ENCODE measurements at places on chromosomes 6 and 20.

DNA sequence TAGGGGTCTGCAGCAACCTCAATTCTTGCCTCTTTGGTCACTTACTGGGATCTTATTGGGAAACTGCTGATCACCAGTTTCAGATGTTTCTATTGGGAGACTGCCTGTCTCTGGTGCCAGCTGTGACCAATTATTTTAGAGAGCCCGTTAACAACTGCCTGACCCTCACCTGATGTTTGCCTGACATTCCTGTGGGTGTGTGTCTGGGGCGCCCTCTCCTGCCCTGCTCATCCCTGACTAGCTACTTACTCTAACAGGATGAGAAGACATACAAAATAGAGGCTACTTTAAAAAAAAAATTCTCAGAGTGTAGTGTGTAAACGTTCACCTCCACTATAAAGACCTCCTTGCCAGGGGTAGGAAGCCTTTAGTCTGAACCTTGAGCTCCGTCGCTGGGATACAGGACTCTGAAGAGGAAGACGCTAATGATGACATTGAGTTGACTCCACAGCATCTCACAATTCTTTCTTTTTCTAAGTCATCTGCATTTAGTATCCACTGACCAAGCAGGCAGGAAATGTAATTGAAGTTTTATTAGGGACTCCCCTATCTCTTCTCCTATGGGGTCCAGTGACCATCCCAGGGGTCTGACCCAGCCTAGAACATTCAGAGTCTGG lies 54.6 kb upstream of the DDR1 start:
- no peak for DNase-seq

GRCh38 chr20:19026901-19027644 lies 185.4 kb upstream of the SLC24A3 start:
- no peak for DNase-seq

DNA sequence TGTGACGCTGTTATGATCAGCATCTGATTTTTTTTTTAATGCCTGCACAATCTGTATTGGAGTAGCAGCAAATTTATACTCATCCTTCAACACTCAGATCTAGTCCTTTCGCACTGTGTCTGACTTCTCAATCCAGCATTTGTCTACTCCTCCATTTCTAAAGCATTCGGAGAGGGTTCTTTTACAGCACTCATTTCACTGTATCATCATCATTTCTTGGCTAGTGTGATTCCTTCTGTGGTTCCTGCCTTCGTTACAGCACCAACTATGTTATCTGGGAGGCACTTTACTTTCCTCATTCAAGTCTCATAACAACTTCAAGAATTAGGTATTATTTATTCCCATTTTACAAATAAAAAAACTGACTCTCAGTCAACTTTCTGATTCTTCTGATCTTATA lies 18.0 kb downstream of the NUDT3 start:
- no peak for DNase-seq

DNA sequence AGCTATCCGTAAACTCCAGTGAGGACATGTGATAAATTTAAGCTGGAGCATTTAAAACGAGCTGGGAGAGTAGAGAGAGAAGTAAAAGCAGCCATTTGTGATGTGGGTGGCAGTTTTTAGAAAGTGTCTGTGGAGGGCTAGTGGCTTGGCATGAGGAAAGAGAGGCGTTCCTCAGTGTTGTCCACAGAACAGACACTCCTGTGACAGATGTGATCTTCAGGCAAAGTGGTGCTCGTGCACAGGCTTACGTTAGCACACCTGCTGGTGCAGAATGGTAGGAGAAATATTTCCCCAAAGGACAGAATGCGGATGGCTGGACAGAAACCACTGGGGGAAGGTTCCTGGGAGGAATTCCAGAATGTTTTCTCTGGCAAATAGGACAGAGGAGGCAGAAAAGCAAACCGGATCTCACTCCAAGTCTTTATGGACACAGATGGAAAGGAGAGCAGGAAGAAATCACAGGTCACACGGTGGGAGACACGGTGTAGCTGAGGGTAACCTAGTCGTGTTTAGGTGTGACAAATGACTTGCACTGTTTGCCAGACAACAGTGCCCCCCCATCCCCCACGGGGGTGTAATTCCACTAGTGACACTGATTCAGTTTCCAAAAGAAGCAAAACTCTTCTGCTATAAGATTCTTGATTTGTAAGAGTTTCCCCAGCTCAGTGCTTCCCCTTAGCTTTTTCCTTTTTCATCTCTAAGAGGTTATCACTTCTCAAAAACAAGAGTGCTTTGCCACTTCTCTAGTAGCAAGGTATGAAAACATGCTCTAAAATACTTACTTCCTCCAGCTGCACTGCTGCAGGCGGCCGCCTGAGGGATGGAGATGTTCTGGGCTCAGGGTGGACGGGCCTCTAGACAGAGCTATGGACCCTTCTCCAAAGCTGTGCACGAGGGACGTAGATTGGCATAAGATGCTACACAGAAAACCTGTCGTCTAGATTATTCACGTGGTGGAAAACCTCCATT lies 293.2 kb downstream of the QKI start:
- no peak for DNase-seq

GRCh38 chr6:129454488-129454887 lies 255.5 kb downstream of the ARHGAP18 start:
- no peak for DNase-seq

- DNase-seq, result no peak
These were observed 123.2 kb downstream of the HACE1 start for GRCh38 chr6:104736545-104736944.

DNA sequence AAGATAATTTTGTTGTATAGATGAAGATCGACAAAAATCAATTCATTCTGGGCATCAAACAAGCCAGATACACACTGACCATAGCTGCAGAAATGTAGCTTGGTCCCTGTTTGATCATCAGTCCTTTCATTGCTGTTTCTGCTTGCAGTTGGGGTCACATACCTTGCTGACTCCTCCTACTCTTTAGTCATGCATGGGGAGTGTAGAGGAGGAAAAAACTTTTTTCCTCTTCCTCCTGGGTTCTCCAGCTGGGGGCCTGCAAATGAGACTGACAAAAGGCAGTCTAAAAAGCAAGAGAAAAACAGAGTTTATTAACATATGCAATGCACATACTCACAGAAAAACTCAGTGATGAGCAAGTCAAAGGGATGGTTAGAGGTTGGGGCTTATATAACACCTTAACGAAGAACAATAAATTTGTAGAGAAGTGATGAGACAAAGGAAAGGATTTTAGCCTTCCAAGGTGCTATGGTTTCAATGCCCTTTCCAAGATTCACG lies 105.8 kb downstream of the QRSL1 start:
- no peak for DNase-seq

DNA sequence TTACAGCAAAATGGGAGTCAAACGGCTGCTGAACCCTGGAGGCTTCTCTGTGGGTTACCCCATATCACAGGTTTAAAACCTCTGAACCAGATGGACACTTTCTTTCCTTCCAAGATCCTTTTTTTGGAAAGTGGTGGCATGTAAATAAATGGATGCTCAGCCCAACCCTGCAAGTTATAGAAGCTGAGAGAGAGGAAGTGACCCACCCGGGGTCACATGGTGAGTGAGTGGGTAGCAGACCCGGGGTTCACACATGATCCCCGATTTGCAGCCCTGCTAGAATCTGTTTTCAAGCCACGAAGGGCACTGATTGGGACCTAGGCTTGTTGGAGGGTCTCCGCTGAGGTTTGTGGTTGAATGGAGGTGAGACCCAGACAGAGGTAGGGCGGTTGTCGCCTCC lies 32.0 kb downstream of the SIRPA start:
- no peak for DNase-seq

GRCh38 chr6:71038711-71039344 lies 82.0 kb upstream of the B3GAT2 start:
- peak; percentile 13 for DNase-seq

DNA sequence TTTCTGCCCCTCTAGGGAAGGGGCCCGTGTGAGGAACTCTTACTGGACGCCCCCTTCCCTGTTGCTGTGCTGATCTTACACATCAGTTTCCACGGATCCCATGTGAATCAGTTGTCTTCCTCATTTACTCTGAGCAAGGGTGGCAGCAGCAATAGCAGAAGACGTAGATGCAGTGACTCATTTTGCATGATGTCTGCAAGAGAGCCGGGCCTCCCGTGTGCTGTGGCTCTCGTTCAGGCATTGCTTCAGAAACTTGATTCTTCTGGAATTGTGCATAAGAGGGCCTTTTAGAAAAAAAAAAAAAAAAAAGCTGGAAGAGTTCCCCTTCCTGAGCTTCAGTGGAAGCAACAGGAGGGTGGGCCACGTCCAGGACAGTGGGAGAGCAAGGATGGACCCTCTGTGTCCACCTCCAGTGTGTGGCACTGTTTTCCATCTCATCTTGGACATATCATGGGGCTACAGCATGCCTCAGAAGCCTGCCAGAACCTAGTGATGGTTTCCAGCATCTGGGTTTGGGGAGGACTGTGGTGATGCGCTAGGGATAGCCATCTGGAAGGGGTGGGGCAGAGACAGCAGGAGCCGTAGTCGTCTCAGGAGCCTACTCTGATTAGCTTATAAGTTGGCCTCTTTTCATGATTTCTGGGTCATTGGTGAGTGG lies 62.1 kb downstream of the FOXO3 start:
- DNase-seq, result no peak

DNA sequence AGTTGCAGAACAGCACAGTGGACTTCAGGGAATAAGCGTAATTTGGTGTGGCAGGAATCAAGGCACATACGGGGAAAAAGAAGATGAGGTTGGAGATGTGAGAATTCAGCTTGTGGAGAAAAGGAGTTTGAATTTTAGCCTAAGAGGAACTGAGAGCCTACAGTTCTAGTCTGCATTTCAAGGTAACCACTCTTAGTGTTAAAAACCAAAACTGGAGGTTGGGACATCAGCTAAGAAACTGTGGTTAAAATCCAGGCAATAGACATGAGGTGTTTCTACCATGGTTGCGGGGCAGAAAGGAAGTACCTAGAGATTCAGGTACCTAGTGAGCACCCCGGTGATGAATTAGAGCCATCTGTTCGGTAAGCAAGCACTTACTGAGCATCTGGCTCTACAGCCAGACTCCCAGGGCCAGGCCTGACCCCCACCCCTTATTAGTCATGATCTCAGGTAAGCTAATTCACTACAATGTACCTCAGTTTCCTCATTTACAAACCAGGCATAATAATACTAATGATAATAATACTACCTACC lies 44.4 kb downstream of the FAXC start:
- no peak for DNase-seq

- DNase-seq, result no peak
These were observed 627.9 kb downstream of the PRKN start for GRCh38 chr6:162099685-162100084.

GRCh38 chr20:24948939-24949679 lies at the start of gene CST7:
CST7 (plus strand) TSS chr20:24949269; CDS start chr20:24949506, 237 bp downstream.
- DNase-seq, result no peak

GRCh38 chr6:116616737-116617053 lies 416 bp downstream of the RSPH4A start:
- peak; percentile 57 for DNase-seq

DNA sequence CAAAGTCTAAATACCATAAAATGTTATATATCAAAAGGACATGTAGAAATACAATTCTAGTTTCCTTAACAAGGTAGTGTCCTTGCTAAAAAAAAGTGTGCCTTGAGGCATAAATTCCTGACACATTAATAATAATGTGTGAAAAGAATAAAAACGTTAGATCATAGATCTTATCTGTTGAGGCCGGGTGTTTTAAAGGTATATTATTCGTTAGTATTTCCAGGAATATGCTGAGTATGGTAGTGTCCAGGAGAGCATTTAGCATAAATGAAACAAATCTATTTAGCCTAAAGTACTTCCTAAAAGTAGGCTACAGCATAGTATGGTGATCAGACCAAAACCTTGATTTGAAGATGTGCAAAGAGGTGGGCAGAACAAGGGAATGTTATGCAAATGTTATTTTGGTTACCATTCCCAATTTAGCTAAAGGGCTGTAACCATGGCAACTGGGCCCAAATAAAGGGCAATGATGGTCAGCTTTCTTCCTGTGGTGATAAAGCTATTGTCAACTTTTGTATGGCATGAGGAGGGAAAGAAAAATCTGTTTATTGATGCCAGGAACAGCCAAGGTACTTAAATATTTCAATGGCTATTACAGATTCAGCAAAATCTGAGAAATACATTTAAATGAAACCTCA lies 18.9 kb downstream of the MKKS start:
- no peak for DNase-seq

DNA sequence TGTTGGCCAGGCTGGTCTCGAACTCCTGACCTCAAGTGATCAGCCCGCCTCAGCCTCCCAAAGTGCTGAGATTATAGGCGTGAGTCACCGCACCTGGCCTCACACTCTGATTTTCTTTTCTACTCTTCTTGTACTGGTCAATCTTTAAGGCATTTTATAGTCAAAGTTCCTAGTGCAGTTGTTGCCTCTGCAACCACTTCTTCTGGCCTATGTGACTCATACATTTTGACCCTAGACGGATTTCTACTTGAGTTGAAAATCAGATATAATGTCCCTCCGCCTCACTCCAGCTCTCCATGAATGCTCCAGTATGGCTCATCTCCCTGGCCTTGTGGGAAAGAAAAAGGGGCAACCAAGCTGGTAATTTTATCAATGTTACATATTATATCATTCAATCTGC lies 42.4 kb downstream of the TNFRSF21 start:
- no peak for DNase-seq

DNA sequence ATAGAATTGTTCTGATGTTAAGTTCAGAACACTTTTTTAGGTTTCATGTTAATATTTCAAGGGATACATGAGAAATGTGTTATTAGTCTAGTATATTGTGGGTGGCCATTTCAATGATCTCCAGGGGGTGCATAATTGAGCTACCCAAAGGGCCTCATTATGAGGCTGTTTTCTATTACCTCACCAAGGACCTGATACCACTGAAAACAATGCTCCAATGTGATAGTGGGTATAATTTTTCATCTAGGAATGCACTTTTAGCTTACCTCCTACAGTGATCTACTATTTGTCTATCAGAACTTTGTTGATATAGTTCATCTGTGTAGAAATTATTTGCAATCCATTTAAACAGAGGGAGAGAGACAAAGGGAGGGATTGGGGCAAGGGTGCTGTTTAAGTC lies 106.8 kb upstream of the HS3ST5 start:
- no peak for DNase-seq

GRCh38 chr6:73231986-73232391 lies 6.7 kb upstream of the KHDC1L start:
- DNase-seq, result no peak

DNA sequence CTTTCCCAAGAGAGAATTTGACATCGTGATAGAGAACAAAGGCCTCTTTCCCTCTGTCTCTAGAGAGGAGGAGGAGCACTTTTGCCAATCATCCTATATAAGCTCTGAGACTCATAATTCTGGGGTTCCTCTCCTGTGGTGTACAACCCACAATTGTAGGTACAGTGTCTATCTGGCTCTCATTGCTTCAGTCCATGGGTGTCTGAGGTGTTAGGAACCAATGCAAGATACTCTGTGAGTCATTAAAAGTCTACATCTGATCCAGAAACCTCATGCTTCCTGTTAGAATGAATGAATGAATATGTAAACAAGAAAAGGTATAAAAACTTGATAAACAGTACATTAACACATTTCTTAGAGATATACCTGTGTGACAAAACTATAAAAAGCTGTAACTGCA lies 356.7 kb downstream of the QKI start:
- no peak for DNase-seq

DNA sequence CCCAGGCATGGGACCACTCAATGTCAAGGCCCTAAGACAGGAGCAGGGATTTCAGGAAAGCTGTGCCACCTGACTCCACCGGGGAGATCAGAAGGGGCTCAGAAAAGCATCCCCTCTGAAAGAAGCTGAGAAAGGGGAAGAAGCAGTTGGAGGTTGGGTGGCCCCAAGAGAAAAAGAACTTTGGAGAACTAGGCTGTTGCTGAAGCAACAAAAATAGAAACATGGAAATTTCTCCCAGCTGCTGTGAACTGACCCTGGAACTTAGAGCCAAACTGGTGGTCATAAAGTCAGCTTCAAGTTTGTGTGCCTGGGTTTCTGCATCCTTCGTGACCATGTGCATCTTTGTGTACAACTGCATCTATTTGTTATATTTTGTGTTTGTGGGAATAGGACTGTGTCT lies 534.5 kb downstream of the MAFB start:
- no peak for DNase-seq

Measured in NCI-H1105 treated with DMSO at 0.1 percent for 48 hours (cell line).